ENCODE measurements at places on chromosomes 7 and 10.
A peak's percentile ranks its signal among the peaks of the same experiment; 100 is the strongest.

- no peak for DNase-seq
Observed at GRCh38 chr7:129466796-129467195, 32.6 kb downstream of the STRIP2 start.

GRCh38 chr7:83749495-83749894 lies 100.6 kb upstream of the SEMA3E start:
- no peak for DNase-seq

DNA sequence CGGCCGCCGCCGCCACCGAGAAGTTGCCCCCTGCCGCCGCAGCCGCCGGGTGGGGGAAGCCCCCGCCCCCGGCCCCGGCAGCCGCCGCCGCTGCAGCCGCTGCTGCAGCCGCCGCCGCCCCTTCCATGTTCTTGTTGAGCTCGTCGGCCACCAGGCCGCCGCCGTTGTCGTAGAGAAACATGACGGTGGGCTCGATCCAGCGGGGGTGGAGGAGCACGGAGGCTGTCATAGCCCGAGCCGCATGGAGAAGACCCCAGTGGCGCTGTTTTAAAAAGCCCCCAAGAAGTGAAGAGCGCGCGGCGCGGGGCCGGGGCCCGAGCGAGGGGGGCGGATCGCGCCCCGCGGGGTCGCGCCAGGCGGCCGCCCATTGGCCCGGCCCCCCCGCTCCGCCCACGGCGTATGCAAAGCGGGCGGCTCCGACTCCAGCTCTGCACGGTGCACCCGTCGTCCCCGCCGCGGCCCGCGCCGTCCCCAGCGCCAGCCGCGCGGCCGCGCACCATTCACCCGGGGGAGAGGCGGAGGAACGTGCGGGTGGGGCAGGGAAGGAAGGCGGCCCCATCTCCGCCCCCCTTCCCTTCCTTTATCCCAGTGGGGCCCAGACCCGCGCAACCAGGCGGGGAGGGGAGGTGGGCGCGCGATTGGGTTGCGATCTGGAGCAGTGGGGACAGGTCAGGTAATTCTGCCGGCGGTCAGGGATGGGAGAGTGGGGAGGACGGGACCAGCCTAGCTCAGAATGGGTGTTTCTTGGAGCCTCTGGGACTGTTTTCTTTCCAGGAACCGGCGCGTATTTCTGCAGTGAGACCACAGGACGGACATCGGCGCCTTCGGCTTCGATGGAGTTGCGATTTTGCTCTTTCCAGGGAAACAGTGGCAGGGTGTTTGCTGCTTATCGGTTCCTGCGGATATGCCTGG lies at the start of gene HOXA13:
Gene HOXA13, minus strand, starts transcription at position 243 of the 912 bp plus-strand sequence. Its CDS starts 14 bp downstream, at position 229.
- DNase-seq = peak; percentile 87

- no peak for DNase-seq
Observed at GRCh38 chr7:2575046-2575732, 16.4 kb downstream of the IQCE start.

GRCh38 chr7:19111474-19112273 lies 5.8 kb downstream of the TWIST1 start:
- no peak for DNase-seq

DNA sequence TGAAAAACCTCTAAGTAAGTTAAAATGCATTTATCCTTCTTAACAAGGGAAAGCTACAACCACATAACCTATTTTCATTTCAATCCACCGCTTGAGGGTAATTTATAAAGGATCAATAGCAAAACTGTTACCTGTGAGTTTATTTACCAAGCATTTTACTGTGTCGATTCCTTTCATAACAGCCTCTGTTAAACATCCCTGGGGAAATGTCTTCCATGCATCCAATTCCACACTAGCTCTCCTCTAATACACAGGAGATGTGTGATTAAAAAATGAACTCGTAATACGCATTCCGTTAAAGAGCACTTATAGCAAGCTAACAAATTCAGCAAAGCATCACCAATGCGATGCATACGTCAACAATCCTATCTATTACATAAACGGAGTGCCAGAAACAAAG lies 185.7 kb downstream of the SFMBT2 start:
- DNase-seq = no peak

GRCh38 chr10:98363220-98363619 lies 51.8 kb downstream of the PYROXD2 start:
- DNase-seq = no peak

- DNase-seq = no peak
Observed at GRCh38 chr7:106239406-106239805, 45.4 kb downstream of the NAMPT start.

DNA sequence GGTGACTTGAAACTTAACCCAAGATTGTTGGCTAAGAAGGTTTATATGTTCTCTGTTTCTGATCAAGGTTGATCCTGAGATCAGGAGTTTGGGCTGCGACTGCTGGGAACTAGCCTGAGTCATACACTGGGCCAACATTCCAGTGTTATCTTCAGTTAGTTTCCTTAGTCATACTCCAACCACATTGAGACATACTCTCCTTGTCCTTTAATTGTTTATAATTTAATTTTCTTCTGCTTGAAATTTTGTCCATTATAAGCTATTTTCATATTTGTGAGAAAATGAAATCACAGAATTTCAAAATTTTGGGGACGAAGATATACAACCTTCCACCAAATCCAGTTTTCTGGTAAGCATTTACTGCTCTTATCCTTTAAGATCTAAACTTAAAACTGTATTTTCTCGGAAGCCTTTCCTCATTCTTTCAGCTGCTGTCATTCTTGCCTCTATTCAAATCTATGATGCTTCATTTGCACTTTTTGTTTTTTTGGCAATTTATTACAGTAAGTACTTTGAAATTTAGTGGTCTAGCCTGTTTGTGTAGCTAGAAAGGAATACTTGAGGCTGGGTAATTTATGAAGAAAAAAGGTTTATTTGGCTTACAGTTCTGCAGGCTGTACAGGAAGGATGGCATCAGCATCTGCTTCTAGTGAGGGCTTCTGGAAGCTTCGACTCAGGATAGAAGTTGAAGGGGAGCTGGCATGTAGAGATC lies 63.4 kb upstream of the POT1 start:
- DNase-seq = no peak

GRCh38 chr10:63457594-63457993 lies 8.2 kb downstream of the JMJD1C start:
- no peak for DNase-seq

- DNase-seq = no peak
Observed at GRCh38 chr10:43853369-43853768, 204.7 kb upstream of the ZNF32 start.

- DNase-seq = no peak
Observed at GRCh38 chr7:95425694-95426093, 9.1 kb downstream of the PON2 start.

- DNase-seq = no peak
Observed at GRCh38 chr10:116665541-116666125, 44.9 kb downstream of the PNLIPRP2 start.

GRCh38 chr7:7642081-7642480 lies 1.5 kb downstream of the UMAD1 start:
- peak; percentile 65 for DNase-seq

- DNase-seq = no peak
Observed at GRCh38 chr10:116001976-116002375, 271.0 kb downstream of the GFRA1 start.

DNA sequence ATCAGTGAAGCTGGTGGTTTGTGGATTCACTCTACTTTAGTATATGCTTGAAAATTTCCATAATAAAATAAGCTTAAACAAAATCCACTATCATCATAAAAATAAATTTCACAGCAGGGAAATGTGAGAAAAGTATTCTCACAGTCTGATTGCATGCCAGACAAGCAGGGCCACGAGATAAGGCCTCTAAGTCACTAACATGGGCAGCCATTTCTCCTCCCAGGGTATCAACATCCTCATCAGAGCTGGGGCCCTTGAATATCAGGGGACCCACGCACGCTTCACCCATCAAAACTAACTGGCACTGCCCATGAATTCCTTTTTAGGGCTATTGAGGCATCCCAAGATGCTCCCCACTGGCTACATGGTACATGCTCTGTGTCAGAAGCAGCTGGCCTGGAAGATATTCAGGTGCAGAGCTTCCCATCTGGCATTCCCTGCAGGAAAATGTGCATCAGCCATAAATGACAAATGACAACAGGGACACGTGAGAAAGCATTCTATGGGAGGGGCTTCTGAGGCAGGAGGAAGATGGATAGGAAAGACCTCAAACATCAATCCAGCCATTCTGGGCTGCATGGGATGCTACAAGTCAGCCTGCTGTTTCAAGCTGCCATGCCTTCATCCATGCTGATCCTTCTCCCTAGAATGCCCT lies 17.4 kb downstream of the CCDC6 start:
- DNase-seq = no peak

- no peak for DNase-seq
Observed at GRCh38 chr10:27783660-27784059, 38.0 kb upstream of the MKX start.

DNA sequence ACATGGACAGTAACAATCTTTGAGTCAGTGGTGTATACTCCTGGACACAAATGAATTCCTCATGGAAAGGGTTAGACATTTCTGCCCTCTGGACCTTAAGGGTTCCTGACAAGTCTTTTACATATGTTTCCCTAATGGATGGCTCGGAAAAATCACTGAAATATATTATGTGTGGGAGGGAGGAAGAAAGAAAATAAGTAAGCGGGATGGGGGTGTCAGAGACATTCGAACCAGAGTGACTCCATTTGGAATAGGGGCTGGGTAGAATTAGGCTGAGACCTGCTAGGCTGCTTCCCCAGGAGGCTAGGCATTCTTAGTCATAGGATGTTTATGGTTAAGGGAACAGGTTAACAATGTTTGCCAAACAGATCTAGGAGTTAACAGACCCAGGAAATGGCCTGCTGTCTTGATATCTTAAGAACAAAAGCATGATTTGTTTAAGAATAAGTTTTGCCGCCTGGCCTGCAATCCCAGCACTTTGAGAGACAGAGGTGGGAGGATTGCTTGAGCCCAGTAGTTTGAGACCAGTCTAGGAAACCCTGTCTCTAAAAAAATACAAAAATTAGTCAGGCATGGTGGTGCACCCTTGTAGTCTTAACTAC lies 1241.7 kb downstream of the TYW1 start:
- no peak for DNase-seq

GRCh38 chr10:22010973-22011408 lies 7.5 kb upstream of the DNAJC1 start:
- DNase-seq = no peak

DNA sequence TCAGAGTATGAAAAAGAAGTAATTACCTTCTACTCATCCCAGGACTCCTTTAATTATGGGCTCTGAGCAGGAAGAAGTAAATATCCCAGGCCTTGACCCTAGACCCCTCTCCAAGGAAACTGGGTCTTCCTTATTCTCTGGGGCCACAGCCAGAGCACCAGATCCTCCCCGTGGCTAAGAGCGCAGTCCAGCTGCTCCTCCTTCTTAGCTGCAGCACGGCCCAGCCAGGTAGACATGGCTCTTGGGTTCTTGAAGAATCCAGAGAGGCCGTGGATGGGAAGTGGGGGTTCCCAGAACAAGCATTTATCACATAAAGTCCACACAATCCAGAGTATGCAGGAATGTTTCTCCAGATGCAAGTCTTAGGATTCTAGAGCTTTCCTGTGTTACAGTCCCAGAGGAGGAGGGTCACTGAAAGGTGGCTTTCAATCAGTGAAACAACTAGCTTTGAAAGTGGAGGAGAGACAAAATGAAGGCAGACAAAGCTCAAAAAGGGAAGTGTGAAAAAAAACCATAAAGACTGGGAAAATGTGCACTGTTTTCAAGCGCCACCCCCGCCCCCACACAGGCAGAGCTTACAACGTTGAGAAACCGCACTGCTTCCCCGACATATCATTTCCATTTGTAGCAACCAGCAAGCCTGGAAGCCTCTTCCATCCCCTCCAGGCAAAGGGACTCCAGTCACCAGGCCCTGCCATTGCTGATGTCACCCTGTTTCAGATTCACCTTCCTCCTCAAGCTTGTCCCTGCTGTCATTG lies 396.5 kb upstream of the MKI67 start:
- DNase-seq = no peak

GRCh38 chr10:77647543-77648293 lies 10.1 kb upstream of the KCNMA1 start:
- DNase-seq = no peak

- DNase-seq = no peak
Observed at GRCh38 chr10:23174074-23174976, 17.8 kb upstream of the PTF1A start.

DNA sequence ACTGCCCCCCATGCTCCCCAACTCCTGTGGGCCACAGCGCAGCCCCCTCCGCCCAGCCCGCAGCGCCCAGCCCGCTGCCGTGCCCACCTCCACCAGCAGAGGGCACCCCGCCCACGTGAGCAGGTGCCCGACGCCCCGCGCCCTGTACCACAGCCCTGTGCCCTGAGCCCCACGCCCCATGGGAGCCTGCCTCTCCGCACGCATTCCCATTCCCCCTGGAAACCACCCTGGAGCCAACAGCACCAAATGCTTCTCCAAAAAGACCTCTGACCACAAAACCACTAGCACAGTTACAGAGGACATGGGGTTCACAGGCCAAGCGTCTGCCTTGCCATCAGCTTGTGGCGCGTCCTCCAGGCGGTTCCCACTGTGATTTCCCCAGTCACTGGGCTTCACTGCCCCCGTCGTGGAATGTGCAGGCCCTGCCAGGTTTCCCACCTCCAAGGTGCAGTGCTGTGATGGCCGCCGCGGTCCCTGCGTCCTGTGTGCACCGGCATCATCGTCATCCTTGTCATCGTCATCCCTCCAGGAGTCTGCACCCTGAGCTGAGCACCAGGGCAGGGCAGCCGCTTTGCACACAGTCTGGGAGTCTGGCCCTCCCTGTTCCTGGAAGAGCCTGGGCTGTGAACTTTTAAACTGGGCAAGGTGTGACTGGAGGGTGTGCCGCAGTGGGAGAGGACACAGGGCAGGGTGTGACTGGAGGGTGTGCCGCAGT lies 61.7 kb downstream of the PWWP2B start:
- peak; percentile 91 for DNase-seq

DNA sequence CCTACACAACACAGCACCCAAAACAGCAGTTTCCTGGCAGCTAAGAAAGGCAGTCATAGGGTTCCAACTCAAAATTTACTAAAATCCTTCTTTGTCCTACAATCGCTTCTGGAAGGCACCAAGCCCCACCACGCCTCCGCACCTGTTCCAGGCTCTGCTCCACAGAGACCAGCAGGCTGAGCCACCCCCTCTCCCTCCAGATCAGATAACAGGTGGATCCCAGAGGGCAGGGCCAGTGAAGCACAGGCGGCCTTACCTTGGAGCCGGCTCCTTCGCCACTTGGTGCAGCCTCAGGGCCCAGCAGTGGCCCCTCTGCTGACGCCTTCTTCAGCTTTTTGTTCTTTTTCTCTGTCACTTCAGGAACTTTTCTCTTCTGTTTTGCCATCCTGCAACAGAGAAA lies 33.0 kb downstream of the ZFAND2A start:
- no peak for DNase-seq

GRCh38 chr10:84429926-84430520 lies 101.6 kb downstream of the CCSER2 start:
- peak; percentile 84 for DNase-seq

DNA sequence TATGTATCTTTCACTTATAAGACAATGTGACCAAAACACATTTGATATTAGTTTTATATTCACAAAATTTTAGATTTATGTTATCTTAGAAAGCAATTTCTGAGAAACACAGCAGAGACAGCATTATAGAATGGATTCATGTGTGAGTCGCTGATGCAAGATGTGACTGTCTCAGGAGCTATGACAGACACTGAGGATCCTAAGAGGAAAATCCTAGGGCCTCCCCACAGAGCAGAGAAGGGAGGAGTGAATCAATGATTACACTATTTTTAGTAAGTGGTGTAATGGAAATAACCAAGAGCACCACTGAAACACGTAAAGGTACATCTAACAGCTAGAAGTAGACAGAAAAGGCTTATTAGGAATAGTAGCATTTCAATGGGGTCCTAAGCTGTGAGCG lies 204.0 kb upstream of the PTN start:
- no peak for DNase-seq

Measured in colonic mucosa (tissue), 4 donors.